ENCODE measurements at places on chromosomes 7 and 10.

DNA sequence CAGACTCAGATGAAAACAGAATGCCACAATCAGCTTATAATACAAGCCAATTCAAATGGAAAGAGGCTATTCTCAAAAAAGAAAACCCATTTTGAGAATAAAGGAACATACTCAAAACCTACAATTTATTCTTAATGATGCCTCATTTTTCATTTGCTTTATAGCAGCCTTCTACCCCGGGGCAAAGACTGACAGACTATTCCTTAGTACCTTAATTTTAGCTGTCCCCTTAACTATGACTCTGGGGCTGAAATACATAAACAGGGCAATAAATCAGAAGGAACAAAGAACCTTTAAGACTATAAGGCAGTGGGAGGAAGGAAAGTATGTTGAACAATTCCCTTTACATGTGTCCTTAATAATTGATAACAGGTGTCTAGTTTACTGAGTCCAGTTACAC is 76.8 kb downstream of the TMEM106B start:
- no peak for DNase-seq

DNA sequence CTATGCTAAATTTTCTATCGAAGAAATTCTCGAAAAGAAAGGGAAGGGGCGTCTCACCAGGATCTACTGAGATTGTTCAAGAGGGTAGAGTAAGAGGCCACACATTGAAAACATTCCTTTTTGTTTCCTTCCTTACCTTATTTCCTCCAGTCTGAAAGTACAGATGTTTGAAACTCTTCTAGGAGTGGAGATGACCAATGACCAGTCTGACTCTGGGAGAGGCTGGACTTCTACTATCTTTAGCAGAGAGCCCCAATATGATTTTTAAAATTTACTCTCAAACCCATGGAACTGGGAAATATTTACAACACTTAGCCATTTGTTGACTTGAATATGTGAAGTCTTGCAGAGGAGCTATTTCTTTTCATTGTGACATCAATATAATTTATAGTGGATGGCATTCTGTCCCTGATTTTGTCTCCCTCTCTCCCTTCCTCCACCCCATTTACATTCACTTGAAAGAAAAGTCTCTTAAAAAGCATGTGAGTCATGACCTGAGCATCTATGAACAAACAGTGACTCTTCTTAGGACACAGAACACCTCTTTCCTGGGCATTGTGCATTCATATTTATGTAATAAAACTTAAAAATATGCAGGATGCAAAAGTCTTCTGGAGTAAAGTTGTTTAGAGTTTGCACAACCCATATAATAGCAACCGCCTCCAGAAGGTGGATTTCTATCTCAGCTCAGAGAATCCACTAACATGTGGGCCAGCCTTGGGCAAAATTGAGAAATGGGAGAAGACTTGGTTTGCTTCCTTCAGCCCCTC is 31.2 kb upstream of the BMPER start:
- DNase-seq: no peak

DNA sequence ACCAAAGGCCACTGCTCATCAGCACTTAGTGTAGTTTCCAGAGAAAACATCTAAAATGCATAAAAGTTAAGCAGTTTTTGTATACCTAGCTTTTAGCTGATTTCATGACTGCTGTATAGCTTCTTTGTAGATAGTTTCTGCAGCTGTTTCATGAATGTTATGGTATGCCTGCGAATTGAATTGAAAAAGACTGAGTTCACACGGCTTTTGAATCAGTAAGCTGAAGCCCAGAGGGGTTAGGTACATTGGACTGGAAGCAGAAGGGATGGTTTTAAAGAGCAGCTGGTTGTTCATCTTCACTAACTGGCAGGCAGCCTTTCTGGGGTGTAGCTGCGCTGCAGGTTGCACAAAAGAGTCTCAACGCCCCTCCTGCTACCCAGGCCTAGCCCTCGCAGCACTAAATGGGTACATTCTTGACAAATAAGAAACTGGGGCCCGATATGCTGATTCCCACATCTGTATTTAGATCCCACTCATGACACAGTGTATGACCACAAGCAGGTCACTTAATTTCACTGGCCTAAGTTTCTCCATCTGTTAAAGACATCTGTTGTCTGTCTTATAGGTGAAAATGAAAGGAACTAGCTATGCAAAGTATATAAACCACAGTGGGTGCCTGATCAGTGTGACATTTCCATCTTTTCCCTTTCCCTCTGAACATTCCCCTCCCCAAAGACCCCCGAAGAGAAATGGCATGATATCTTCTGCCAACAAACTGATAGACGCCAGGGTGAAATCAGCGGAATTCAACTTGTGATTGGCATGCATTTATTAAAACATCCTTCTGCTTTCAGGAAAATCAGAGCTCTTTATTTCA is 85.9 kb upstream of the AGBL3 start:
- DNase-seq: no peak

DNA sequence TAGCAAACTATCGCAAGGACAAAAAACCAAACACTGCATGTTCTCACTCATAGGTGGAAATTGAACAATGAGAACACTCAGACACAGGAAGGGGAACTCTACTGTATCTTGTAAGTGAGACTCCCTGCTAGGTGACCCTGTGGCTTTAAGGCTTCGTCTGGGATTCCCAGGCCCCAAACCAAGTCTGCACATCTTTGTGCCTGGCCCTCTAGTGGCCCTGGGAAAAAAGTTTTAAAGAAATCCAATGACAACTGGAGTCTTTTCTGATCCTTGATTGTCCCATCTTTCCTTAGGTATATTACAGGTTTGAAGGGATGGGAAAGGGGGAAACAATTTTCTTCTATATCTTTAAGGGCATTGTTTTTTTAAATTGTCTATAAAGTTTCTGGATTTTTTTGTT is 10.6 kb upstream of the LIPM start:
- DNase-seq: peak; percentile 33

DNA sequence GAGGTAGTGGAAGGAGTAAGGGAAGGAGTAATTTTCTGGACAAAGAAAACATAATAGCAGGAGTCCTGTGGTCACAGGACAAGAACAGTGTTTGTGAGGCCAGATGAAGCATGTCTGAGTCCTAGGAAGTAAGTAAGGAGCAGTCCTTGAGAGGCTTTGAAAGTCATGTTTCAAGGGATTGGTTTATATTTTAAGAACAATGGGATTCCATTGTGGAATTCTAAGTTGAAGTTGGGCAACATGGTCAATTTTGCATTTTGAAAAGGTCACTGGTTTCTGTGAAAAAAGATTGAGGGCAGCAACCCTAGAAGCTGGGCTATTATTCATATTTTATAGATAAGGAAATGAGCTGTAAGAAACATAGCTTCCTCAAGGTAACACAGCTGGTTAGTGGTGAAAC is 10.8 kb upstream of the SLC25A28 start:
- DNase-seq: no peak

DNA sequence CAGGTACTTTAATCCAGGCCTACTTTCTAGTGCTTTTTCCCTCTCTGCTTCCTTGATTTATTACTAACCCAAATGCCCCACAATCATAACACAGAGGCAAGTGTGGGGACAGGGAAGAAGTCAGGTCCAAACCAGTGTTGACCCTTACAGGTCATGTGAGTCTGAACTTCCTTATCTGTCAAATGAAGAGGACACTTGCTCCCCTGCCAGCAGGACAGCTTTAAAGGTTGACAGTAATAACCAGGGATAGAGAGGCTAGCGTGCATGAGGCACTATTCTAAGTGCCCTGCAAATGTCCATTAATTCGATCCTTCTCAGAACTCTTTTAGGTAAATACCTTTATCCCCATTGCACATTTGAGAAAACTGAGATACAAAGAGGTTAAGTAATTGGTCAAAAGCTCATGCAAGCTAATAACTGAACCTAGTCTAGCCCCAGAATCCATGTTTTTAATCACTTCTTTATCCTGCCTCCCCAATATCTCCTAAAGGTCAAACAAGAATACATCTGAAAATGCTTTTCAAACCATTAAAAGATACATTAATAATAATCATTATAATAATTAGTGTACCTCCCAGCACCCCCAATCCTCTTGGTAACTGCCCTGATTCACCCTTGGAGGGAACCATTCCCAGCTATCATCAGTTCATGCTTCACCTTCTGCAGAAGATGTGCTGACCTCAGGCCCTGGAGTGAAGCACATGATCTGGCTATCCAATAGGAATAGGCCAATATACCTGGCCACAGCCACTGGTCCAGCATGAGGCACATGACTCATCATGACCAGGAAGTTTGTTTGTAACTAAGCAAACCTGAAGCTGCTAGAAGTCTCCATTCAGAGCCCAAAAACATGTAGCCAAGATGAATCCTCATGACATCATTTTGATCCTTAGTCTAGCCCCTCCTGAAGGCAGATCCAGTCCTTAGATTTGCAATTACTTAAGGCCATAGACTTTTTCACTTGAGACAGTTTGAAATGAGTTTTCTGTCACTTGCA is 40.7 kb downstream of the SGMS1 start:
- DNase-seq: no peak

- DNase-seq: no peak
Measured at GRCh38 chr7:93053949-93054943, 63.5 kb downstream of the SAMD9 start.

- DNase-seq: no peak
Measured at GRCh38 chr7:121578669-121579068, 182.6 kb upstream of the FAM3C start.

GRCh38 chr10:27019827-27020226 is 80.5 kb downstream of the ANKRD26 start:
- no peak for DNase-seq

- DNase-seq: no peak
Measured at GRCh38 chr10:126910798-126911197, 5.6 kb downstream of the DOCK1 start.

- peak; percentile 23 for DNase-seq
Measured at GRCh38 chr10:50347394-50347802, 96.1 kb upstream of the ASAH2 start.

Measured in suppressor macrophage treated with lipopolysaccharide for 4 hours (primary cell).